ELF-1 (cell line): ENCODE measurements at places on chromosomes 7 and 10.
A peak's percentile ranks its signal among the peaks of the same experiment; 100 is the strongest.

DNA sequence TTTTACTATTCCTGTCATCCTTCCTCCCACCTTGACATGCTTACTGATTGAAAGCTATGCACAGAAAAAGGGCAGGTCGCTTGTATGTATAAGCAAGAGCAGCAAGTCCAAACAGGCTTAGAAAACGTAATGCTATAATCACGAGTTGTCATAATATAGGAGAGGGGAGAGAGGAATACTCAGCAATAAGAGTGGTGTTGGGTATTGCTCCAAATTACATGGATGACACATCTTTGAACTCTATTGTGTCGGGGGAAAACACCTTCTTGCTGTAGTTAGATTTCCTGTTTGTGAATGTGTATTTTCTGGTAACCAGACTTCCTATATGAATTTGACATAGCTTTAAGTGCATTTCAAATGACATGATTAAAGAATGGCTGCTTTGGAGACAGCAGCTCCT, 7.5 kb downstream of the MET start:
- DNase-seq = no peak

DNA sequence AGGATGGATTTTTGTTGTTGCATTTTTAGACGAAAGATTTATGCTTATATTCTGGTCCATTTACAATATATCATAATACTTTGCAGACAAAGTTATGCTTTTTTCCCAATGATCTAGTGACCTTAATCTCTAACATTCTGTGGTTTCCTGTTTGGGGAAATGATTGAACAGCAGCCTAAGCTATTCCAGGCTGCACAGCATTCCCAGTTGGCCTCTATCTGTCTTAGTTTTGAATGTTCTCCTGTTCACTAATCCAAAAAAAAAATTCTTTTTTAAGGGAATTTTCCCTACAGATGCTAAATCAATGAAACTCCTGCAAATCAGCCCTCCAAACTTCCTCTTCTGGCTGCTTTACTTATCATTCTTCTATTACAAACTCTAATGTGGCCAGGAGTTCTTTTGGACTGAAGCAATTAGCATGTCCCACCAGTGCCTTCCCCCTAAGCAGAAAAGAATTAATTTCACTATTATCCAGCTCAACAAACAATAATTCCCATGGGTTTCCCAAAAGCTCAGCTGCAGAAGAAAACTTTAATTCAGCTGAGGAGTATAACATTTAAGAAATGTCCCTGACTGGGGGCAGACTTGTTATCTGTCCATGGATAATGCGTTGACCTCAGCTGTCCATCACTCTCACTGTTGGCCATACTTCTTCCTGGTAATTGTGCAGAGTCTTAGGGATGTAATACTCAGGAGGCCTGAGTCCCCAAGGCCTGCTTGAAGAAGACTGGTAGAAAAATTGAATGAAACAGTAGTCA, 81.9 kb upstream of the TRIL start:
- DNase-seq = no peak

- no peak for DNase-seq
Observed at GRCh38 chr10:109929501-109930219, 6.3 kb upstream of the XPNPEP1 start.

DNA sequence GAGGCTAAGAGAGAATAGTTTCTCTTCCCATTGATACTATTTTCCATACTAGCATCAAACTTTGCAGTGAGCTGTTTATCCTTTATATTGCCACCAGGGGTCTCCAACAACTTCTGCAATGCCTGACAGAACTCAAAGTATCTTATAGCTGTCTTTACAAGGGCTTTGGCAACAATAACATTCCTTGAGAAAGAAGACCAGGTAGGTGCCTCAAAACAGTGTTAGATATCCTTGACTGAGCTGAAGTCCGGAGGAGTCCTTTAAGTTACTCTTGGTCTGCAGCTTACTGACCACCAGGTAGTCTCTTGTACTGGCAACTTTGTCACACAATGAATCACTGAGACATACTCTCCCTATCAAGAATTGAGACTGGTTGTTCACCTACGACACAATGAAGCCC, 30.0 kb upstream of the TES start:
- DNase-seq = peak; percentile 11

- DNase-seq = no peak
Observed at GRCh38 chr10:26960308-26960707, 99.5 kb upstream of the ABI1 start.

- no peak for DNase-seq
Observed at GRCh38 chr7:55172881-55173609, 154.2 kb downstream of the EGFR start.
